ENCODE measurements at places on chromosomes 2 and 18. TPM values are rescaled to one million over a fixed set of nuclear protein-coding genes. Genes with fewer than 3 reads are reported as not detected.

Gene KLHL29
- 2.6 TPM for total RNA-seq

Gene GREB1L
- total RNA-seq, result 1.2 TPM

Gene TFPI
- 158 TPM for total RNA-seq

Gene SLC30A3
- not detected for total RNA-seq

Gene MEP1B
- total RNA-seq, result not detected

Gene DSC1
- total RNA-seq, result not detected

Gene USP14
- 12.7 TPM for total RNA-seq

Gene ZNF516
- 23.7 TPM for total RNA-seq

Gene M1AP
- total RNA-seq, result not detected

Gene SCYGR4
- not detected for total RNA-seq

Gene RPL31
- total RNA-seq, result 1,039 TPM

Gene VIL1
- total RNA-seq, result not detected

Gene MPP4
- total RNA-seq, result 3.4 TPM

Gene ALPP
- total RNA-seq, result not detected

Gene GLB1L
- 25.1 TPM for total RNA-seq

Gene HOXD12
- not detected for total RNA-seq

Gene CD28
- total RNA-seq, result not detected

Gene IMPACT
- 22.9 TPM for total RNA-seq

Gene FABP1
- not detected for total RNA-seq

Gene RAD51AP2
- total RNA-seq, result not detected

Gene TNS1
- total RNA-seq, result 25.9 TPM

Gene VAMP5
- 89.7 TPM for total RNA-seq

Gene UGT1A7
- total RNA-seq, result not detected

Gene DIS3L2
- total RNA-seq, result 14.4 TPM

Gene ACP1
- 89.3 TPM for total RNA-seq

Gene ALLC
- total RNA-seq, result not detected

Gene IL1RN
- not detected for total RNA-seq

Gene MOB4
- 33.8 TPM for total RNA-seq

Gene ARMC9
- 62.6 TPM for total RNA-seq

Gene DPYSL5
- not detected for total RNA-seq

Gene MC5R
- total RNA-seq, result not detected

Gene OSR1
- 2.3 TPM for total RNA-seq

Gene ABCG5
- not detected for total RNA-seq

Gene MC4R
- not detected for total RNA-seq

Gene PLCL1
- 0.58 TPM for total RNA-seq

Gene UGT1A10
- not detected for total RNA-seq
